ENCODE measurements at places on chromosomes 3 and 15. TPM values are rescaled to one million over a fixed set of nuclear protein-coding genes. Genes with fewer than 3 reads are reported as not detected.

Gene RAB27A
- total RNA-seq, result 8.8 TPM

Gene CAMKV
- total RNA-seq, result 0.10 TPM

Gene UCN2
- total RNA-seq, result 1.5 TPM

Gene TLR9
- 0.15 TPM for total RNA-seq

Gene SERPINI2
- total RNA-seq, result 0.27 TPM

Gene SNX33
- total RNA-seq, result 8.3 TPM

Gene RSL24D1
- total RNA-seq, result 149 TPM

GRCh38 chr3:168828536-168828935 lies 732.8 kb upstream of the GOLIM4 start:
- H3K27me3 ChIP-seq, result 0 out of 2 replicates have a peak, but pooled peaks cover 6% of the 10 kb centered on the region
- no peaks in the 10 kb centered on the region for H3K36me3 ChIP-seq
- no peak overlapping the region for H3K27ac ChIP-seq
- no peak for DNase-seq
- no peaks in the 10 kb centered on the region for H3K4me1 ChIP-seq

DNA sequence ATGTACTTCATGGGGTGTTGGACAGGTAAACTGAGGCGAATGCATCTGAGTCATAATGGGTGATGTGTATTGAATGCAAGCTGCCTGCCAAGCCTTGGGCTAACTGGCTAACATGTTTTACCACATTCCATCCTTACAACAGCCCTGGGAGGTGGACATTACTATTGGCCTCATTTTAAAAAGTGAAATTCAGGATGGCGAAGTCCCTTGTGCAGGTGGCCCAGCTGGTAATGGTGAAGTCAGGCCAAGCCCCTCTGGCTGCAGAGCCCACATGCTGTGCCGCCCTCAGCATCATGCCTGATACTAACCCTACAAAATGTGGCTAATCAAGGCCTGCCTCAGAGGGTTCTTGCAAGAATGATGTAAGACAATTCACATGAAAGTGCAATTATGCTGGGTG lies 60.0 kb upstream of the CHD2 start:
- no peaks in the 10 kb centered on the region for H3K36me3 ChIP-seq
- peaks cover 10% of the 10 kb centered on the region for H3K4me1 ChIP-seq
- no peak overlapping the region for H3K27ac ChIP-seq
- H3K4me3 ChIP-seq, result no peak overlapping the region
- DNase-seq, result no peak
- H3K27me3 ChIP-seq, result no peaks in the 10 kb centered on the region

- no peak for DNase-seq
- H3K4me3 ChIP-seq, result no peak overlapping the region
- H3K27me3 ChIP-seq, result peaks cover 23% of the 10 kb centered on the region
- H3K4me1 ChIP-seq, result peaks cover 4% of the 10 kb centered on the region
- H3K36me3 ChIP-seq, result no peaks in the 10 kb centered on the region
Observed at GRCh38 chr3:39804951-39805350, 4.5 kb upstream of the MYRIP start.

GRCh38 chr15:20665653-20666052 lies 124.1 kb upstream of the GOLGA6L6 start:
- H3K4me3 ChIP-seq, result no peak overlapping the region
- no peak for DNase-seq

DNA sequence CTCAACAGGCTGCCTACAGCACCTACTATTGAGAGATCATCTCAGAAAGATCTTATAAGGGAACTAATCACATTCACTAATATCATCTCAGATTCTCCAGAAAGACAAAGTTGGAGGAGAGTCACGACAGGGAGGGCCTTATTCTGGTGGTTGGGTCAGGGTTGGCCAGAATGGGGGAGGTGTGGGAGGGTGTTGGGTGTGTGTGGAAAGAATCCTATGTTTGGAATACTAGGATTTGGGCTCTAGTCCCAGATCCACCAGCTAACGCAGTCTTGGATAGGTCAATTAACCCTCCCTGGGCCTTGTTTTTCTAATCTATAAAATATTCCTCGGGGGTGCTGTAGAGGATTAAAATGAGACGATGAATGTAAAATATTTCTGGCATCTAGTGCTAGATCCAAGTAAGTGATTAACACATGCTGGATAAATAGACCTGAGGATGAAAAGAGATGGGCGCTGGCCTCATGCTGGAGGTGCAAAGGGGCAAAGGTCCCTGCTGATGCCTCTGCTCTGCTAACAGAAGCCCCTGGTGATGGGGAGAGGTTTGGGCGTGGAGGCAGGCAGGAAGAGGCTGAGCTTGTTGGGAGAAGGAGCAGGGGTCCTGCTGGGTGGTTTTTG lies 67.6 kb upstream of the ETV5 start:
- H3K4me1 ChIP-seq, result no peaks in the 10 kb centered on the region
- no peaks in the 10 kb centered on the region for H3K36me3 ChIP-seq
- H3K27ac ChIP-seq, result no peak overlapping the region
- no peaks in the 10 kb centered on the region for H3K27me3 ChIP-seq
- no peak overlapping the region for H3K4me3 ChIP-seq
- DNase-seq, result no peak

- no peak overlapping the region for H3K4me3 ChIP-seq
- H3K27ac ChIP-seq, result no peak overlapping the region
- H3K4me1 ChIP-seq, result no peaks in the 10 kb centered on the region
- no peaks in the 10 kb centered on the region for H3K27me3 ChIP-seq
- H3K36me3 ChIP-seq, result no peaks in the 10 kb centered on the region
Observed at GRCh38 chr3:39962581-39962980, 153.2 kb downstream of the MYRIP start.

DNA sequence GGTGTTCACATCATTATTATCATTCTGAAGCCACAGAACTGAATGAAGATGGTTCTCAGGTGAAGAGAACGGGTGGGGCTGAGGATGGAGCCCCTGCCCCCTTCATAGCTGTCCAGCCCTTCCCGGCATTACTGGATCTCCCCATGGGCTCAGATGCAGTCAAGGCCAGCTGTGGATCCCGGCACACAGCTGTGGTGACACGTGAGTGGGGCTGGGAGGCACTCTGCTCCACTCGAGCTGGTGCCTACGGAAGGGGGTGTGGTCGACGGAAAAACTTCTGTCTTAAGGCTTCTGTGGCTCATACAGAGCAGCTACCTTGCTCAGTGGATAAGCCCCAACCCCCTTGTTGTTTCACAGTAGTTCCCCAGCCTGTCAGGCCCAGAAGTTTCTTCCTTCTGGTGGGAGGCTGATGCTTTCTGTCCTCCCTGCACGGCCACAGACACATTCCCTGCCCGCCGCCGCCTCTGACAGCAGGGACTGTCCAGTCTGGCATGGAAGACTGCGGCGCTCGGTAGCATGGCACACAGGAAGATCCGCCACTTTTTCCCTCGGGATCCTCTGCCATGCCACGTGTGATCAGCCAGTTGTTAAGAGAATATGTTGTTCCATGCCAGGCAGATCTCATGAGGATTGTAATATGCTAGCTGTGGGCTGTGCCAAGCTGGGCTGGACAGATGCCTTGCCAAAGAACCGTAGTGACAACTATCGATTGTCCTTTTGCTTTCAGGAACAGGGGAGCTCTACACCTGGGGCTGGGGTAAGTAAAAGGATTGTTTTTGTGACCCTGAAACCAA lies 5.8 kb downstream of the RCCD1 start:
- peaks cover 6% of the 10 kb centered on the region for H3K4me1 ChIP-seq
- no peak overlapping the region for H3K27ac ChIP-seq
- H3K4me3 ChIP-seq, result no peak overlapping the region

DNA sequence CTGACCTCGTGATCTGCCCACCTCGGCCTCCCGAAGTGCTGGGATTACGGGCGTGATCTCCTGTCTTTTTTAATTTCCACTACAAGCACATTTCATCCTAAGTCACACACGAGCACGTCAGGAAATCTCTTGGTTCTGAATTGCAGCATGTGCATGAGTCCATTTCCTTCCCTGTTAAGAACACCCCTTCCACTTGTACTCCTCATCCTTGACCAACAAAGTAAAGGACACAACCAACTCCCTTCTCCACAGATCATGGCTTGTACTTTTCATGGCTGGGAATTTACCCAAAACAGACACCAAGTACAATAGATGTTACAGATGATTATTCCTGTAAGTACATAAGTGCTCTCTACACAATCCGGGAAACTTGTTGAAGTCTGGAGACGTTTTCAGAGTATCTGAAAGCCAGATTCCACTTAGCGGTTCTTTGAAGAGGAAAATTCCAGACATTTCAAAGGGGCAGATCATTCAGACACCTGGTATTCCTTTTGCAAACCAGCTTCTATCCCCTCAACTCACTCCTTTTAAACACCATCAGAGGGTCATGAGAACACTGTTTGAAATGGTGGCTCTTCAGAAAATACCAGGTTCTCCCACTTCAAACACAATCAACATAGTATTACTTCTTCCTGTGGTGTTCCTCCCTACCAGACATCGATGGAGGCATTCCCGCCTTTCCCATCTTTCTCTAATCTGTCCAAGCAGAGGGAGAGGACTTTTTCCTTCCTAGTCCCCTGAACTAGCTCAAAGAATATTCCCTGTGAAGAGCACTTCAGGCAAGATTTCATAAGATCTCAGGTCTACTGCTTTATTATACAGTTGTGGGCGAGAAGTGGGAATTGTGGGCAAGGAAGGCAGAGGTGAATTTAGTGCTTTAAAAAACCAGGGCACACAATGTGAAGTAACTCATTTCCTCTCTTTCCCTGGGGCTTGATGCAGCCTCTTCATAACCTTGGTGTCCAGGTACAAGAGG lies 80.1 kb upstream of the TSC22D2 start:
- H3K36me3 ChIP-seq, result no peaks in the 10 kb centered on the region
- no peak for DNase-seq
- H3K4me1 ChIP-seq, result peaks cover 15% of the 10 kb centered on the region
- no peak overlapping the region for H3K27ac ChIP-seq
- no peak overlapping the region for H3K4me3 ChIP-seq

- no peaks in the 10 kb centered on the region for H3K27me3 ChIP-seq
- no peak overlapping the region for H3K27ac ChIP-seq
- no peak overlapping the region for H3K4me3 ChIP-seq
Observed at GRCh38 chr3:12768579-12769527, 9.8 kb upstream of the TMEM40 start.

DNA sequence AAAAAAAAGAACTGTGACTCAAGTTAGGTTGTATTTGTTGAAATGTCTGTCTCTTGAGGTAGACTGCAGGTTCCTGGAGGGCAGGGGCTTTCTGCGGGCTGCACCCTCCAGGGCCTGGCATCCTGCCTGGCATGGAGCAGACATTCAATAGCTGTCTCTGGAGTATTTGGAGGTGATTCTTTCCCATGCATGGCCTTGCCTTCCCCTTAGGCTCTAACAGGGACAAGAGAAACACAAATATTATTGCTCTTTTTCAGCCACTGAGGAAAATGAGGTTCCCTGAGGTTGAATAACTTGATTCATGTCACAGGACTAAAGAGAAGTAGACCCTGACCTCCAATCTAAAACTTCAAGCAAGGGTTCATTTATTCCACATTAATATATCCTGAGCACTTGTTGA lies 18.6 kb upstream of the FLNB start:
- no peak for DNase-seq
- H3K4me3 ChIP-seq, result no peak overlapping the region
- H3K36me3 ChIP-seq, result no peaks in the 10 kb centered on the region
- H3K27ac ChIP-seq, result no peak overlapping the region
- H3K4me1 ChIP-seq, result peaks cover 26% of the 10 kb centered on the region

DNA sequence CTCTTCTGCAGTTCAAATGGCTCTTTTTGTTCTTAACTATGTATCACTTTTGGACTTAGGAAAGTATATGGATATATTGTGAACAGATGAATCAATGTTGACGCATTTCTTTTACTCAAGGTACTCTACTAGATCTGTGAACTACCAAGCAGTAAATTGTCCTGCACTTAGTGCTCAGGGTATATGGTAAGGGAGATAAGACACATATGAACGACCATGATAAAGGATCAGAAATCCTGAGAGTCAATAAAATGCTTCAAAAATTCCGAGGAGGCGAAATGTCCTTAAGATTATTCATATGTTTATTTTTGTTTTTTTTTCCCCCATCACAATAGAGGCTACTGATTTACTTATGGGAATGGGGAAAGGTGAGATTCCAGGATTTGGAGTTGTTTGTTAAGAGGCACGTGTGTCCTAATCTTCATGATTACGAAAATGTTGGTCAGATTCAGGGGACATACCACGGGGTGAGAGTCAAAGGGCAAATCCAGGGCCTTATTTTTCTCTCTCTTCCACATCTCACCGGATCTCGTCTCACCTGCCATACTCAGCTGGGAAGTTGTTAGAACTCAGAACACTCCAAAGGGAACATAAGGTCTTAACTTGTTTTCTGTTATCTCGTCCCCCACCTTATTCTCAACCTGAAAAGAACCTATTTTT lies 475.1 kb upstream of the TBL1XR1 start:
- no peak for DNase-seq
- H3K27ac ChIP-seq, result no peak overlapping the region
- H3K4me1 ChIP-seq, result no peaks in the 10 kb centered on the region

GRCh38 chr15:74307827-74308811 lies 59.3 kb downstream of the CYP11A1 start:
- no peaks in the 10 kb centered on the region for H3K36me3 ChIP-seq
- peaks cover 18% of the 10 kb centered on the region for H3K4me1 ChIP-seq
- no peak overlapping the region for H3K27ac ChIP-seq
- no peaks in the 10 kb centered on the region for H3K27me3 ChIP-seq

GRCh38 chr3:158159714-158160113 lies 49.8 kb downstream of the RSRC1 start:
- no peak overlapping the region for H3K4me3 ChIP-seq
- no peak overlapping the region for H3K27ac ChIP-seq

GRCh38 chr15:71201477-71201876 lies 86.2 kb downstream of the THSD4 start:
- no peaks in the 10 kb centered on the region for H3K36me3 ChIP-seq
- no peaks in the 10 kb centered on the region for H3K4me1 ChIP-seq
- no peak overlapping the region for H3K27ac ChIP-seq
- no peak for DNase-seq
- H3K27me3 ChIP-seq, result no peaks in the 10 kb centered on the region

DNA sequence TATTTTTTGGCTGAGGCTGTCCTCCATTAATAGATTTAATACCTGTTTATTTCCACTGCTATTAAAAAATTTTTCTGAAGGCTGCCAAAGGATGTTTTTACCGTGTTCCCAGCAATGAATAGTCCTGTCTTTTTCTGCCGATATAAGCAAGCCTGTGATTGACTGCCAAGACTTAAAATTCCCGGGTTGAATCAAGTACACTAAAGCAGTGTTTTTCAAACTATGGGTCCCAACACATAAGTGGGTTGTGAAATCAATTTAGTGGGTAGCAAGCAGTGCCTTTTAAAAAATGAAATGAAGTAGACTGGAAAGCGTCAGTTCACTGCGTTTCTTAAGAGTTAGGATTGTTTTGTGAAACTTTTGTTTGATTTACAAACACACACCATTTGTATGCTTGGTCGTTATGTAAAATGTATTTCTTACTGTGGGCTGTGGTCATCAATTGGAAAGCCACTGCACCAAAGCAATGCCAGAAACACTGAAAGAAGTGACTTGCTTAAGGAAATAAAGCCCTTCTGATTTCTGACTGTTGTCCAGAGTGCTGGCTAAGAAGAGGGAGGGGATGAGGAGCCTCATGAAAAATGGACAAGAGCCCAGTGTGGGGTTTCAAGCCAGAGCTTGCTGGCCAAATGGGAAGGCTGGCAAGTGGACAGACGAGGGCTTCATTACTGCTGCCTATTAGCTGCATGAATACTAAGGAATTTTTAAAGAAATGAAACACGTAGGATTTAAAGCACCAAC lies 206.0 kb downstream of the THRB start:
- no peak for DNase-seq
- no peak overlapping the region for H3K27ac ChIP-seq
- no peak overlapping the region for H3K4me3 ChIP-seq
- no peaks in the 10 kb centered on the region for H3K4me1 ChIP-seq
- no peaks in the 10 kb centered on the region for H3K36me3 ChIP-seq

Measured in HCT116 (cell line).